ENCODE measurements at places on chromosomes 4 and X.

DNA sequence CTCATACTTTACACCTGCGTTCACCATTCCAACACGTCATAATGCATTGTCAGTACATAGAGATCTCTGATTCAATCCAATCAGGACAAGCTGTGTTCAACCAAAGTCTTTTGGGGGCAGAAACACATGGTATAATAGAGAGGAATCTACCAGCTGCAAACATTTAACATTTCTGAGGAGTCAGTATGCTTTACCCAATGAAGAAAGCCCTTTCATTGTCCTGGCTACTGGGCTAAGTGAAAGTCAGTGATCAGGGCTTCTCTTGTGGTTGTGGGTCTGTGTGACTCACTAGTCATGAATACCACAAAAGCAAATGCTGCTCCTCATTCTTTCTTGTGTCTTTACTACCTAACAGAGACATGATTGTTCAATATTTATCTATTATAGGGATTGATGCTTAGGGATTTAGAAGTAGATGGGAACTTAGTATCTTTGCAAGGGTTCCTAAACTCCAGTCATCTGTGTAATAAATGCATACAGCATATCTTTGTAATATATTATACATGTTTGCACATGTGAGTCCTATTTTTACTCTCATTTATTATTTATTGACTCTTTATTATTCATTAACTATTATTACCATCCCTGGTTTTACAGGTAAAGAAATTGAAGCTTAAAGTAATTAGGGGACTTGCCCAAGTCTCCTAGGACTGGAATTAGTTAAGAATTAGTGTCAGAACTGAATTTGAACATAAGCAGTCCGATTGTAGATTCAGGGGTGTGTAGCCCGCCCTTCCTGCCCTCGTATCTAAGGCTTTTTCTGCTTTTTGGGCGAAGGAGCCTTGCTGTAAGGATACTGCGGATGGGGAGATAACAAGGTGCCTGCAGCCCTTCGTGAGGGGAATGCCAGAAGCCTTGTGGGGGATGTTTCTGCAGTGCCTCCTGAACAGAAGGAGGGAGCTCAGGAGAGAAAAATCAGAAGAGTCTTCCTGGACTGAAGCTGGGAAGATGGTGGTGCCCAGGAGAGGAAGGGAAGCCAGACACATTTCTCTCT is 353.1 kb upstream of the BOD1L1 start:
- peak; percentile 15 for DNase-seq

DNA sequence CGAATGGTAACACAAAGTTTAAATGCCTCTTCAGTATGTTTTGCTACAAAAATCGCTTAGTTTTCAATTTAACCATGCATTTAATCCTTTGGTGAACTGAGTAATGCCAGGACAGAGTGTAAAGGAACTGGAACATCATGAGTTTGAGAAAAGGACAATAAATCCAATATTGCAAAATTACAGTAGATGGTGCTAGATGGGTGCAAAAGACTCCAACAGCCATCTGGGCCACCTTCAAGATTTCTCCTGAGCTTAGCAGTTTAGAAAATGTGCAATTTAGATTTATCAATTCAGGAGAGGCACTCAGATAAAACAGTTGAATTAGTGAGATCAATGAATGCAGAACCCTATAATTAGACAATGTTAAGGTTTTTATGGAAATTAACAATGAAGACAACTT is 33.2 kb upstream of the MID1IP1 start:
- peak; percentile 46 for DNase-seq

- DNase-seq, result peak; percentile 46
These were observed 3.2 kb upstream of the AMMECR1 start for GRCh38 chrX:110321081-110321480.

DNA sequence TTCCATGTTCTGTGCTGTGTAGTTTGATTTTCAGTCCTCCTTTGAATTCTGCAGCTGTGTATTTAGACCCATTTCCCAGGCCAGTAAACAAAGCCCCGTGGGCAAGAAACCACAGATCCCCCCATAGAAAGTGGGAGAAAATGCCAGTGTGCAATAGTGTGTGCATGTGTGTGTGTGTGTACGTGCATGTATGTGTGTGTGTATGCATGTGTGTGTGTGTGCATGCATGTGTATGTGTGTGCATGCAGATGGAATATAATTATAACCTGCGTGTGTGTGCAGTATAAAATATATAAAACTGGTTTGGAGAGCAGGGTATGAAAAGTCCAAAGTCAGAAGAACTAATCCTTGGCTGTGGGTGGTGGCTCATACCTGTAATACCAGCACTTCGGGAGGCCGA is 5.2 kb upstream of the CD99 start:
- no peak for DNase-seq

DNA sequence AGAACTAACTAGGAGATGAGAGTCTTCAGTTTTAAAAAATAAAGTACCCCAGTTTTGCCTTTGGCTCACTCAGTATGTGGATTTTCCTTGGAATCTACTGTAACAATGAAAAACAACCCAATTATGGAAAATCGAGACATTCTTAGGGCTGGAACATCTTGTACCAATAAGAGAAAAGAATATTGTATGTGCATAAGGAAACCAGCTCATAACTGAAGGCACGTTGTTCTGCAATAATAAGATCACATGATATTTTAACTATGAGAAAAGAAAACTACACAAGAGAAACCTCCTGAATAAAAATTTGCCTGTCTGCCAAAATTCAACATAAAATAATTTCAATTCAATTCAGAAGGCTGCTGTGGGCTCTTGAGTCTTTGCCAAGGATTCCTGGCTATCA is 261.8 kb upstream of the EDNRA start:
- DNase-seq, result no peak

- DNase-seq, result no peak
These were observed 766 bp upstream of the DNAJB14 start for GRCh38 chr4:99947190-99947578.

GRCh38 chr4:168874083-168874482 is 136.0 kb downstream of the CBR4 start:
- DNase-seq, result no peak

DNA sequence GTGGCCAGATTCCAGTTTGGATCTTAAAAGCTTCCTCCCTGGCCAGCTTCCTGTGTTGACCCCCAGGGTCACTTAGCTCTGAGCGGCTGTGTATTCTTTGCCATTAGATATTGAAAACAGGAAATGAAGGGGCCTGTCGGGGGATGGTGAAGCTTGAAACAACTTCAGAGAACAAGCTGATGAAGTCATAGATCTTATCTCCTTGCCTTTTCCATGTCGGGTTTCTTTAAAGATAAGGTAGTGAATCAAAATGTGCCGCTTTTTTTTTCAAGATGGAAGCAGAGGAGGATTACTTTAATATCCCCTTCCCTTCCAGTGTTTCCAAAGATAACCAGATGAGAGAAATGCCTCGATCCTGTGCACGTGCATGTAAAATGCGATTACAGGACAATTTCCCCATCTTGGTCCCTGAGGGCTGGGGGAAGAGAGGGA is 508.5 kb downstream of the MID1IP1 start:
- DNase-seq, result peak; percentile 0

GRCh38 chr4:145498430-145498829 is 16.8 kb downstream of the SMAD1 start:
- DNase-seq, result no peak

DNA sequence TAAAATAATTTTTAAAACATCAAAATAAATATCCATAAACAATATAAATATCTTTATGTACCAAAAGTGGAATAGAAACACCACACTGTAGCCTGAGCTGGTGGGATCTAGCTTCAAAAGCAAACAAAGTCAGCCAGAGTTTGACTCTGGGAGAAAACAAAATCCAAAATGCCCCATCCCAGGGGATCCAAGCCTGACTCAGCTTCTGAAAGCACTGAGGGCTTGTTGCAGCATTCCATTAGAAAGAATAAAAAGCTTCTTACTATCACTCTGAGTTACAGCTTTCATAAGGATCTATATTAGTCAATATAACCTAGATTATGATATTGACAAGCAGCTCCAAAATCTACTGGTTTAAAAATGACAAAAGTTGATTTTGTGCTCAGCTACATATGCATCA is 149.7 kb upstream of the ANKRD50 start:
- no peak for DNase-seq

- DNase-seq, result peak; percentile 3
These were observed 568.6 kb upstream of the BOD1L1 start for GRCh38 chr4:14196131-14196530.

DNA sequence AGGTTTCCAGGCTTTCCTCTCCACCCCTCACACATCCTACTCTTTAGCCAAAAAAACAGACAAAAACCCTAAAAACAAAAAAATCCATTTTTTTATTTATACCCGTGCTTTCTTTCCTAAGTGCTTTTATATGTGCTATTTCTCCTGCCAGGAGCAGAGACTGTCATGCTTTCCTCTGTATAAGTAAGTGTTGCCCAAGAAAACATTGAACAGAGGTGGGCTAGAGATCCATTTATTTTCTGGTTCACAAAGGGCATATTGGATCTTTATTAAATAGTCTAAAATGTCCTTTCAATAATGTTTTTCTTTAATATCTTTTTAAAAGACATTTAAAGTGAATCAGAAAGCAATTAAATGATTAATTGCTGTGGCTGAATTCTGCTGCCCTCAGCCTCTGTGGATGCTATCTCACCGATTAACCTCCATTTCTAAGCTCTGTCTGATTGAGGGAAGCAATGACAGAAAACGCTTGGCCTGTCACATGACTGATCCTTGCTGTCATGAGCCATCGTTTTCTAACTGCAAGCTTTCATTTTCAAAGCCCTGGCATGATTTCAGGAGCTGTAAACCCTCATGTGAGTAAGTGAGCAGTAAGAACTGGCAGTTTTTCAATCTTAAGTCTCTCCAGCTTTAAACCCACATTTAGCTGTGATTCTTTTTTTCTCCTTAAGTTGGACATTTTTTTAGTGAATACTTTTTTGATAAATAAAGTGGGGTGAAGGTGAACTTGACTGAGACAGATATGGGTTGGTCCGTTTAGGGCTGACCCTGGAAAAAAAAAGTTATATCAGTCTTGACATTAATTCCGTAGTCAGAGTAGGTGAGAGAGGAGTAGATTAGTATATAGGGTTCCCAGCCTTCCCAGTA is 180.7 kb upstream of the PGRMC2 start:
- DNase-seq, result peak; percentile 83

- no peak for DNase-seq
These were observed 54.4 kb downstream of the NBDY start for GRCh38 chrX:56783450-56783831.

- peak; percentile 62 for DNase-seq
These were observed 33.0 kb downstream of the GRIA3 start for GRCh38 chrX:123217077-123217476.

GRCh38 chr4:155787113-155787710 is 28.4 kb downstream of the GUCY1B1 start:
- DNase-seq, result peak; percentile 18

DNA sequence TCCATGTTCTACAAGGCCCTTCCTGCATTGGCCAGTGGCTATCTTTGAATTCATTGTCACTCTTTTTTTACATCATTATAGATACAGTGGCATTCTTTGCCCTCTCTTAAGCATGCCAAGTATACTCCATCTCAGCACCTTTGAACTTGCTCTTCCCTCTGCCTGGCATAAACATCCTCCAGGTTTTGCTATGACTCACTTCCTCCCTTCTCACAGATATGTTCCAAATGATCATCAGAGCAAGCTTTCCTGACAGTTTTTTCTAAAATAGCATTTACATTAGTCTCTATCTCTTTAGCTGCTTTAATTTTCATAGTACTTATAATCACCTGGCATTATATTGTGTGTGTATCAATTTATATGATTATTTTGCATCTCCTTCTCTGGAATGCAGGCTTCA is 553.3 kb upstream of the MAGEB2 start:
- no peak for DNase-seq

DNA sequence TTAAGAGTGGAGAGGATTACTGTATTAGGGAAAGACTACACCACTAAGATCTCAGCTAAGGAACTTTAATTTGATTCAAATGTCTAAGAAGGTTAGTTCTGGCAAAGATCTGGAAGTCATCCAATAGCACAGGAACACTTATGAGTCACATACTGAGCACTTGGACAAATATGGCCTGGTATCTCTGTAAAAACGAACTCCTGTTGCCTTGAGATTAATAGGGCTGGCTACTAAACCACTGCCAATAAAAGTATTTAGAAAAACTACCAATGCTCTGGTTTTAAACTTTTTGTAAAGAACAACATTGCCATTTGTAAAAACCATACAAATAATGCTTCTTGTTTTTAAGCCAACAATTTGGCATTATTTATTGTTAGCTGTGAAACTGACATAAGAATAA is 70.5 kb downstream of the SEC24D start:
- peak; percentile 86 for DNase-seq

DNA sequence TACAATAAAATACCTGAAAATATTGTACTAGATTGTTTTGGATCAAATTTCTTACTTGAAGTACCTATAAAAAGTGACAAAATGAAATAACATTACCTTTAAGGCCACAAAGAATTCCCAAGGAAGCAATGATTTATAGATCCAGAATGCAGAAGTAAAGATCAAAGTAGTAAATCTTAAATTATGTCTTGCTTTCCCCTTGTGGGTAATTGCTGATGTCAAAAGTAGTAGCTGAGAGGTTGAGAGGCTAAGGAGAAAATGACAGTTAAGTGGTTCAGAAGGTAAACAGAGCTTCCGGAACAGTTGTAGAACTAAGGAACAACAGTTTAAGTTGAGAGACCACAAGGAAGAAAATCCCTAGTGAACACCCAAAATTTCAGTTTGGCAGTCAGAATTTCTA is 358.3 kb downstream of the GABRG1 start:
- no peak for DNase-seq

DNA sequence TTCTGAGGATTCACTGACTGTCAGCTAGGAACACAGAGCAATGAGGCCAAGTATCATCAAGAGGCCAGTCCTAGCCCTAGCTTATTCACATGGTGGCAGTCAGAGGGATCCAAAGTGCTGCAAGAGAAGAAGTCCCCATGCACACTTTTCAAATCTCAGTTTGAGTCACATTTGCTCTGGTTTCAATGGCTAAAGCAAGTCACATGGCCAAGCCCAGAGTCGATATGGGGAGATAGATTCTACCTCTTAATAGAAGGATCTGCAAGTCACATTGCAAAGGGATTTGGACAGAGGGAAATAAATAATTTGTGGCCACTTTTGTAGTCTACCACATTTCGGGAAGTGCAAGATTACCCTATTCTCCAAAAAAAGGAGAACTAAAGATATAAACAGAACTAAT is 3.7 kb upstream of the LCORL start:
- DNase-seq, result no peak

- no peak for DNase-seq
These were observed 47.8 kb downstream of the BEX3 start for GRCh38 chrX:103423955-103424638.

- no peak for DNase-seq
These were observed 932.3 kb upstream of the EPHA5 start for GRCh38 chr4:66602622-66603021.

- DNase-seq, result no peak
These were observed 4.0 kb downstream of the AFP start for GRCh38 chr4:73439991-73440390.

DNA sequence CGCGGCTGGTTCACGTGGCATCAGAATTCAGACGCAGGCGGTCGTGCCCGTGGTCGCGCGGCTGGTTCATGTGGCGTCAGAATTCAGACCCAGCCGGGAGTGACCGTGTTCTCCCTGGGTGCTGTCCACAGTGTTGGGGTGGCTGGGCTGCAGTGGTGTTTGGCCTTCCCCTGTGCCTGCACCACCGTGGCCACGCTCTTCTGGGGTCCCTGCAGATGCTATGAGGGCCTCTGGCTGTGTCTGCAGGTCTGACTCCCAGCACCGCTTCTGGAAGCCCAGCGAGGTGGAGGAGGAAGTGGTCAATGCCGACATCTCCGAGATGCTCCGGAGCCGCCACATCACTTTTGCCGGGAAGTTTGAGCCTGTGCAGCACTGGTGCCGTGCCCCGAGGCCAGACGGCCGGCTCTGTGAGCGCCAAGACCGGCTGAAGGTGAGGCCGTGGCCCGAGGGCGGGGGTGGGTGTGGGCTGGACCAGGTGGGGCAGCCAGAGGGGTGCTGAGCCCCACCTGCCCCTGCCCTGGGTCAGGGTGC is 26.4 kb downstream of the NKX1-1 start:
- no peak for DNase-seq

All from erythroblast (primary cell).